ENCODE measurements at places on chromosomes 11 and 22.

DNA sequence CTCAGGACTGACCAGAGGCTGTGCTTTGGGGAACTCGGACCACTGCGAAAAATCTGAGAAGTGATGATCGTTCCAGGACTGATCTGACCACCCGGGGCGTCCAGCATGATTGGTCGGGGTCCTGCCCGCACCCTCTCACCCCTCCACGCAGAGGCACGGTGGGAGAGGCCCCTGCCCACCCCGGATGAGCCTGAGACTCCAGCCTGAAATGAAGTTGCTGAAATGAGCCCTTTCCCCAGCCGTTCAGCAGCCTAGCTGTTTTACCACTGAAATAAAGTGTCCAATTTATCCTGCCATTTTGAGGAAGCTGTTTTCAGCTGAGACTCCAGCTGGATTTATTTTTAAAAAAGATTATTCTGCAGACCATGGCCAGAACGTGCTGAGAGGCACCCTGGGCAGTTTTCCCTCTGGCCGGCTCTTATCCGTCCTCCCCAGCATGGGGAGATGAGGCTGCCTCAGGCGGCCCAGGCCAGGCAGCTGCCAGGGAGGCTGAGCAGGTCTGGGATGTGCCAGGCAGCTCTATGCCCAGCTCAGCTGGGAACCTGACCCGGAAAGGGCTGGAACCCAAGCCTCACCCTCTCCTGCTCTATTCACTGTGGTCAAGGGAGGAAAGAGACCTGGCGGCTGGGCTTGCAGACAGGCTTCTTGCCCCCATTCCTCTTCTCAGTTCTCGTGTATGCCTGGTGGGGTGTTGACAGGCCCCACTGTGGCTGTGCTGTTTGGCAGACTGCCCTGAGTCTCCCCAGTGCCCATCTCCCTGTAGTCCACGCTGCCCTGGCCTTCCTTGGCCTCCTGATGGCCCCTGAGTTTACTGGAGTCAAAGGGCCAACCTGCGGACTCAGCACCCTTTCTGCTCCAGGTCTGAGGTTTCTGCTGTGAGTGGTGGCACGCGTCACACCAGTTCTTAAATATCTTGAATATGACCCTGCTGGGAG is 161.0 kb upstream of the B3GAT1 start:
- H3K27me3 ChIP-seq: peaks cover 36% of the 10 kb centered on the region
- H3K4me3 ChIP-seq: no peak overlapping the region
- no peak for DNase-seq
- H3K36me3 ChIP-seq: no peaks in the 10 kb centered on the region
- no peak overlapping the region for H3K27ac ChIP-seq

DNA sequence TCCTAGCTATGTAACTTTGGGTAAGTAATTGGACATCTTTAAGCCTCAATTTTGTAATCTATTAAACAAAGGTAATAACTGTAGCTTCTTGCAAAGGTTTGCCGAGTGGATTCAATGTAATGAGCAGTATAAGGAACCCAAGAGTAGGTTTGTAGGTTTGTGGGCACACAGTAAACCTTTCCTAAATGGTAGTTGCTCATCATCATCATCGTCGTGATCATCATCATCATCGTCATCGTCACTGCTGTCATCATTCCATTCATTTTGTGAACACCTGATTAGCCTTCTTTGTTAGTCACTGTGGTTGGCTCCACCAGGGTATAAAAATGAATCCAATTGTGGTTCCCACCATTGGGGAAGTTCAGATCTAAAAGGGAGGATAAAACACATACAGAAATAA is 223.1 kb upstream of the KIRREL3 start:
- no peak overlapping the region for H3K27ac ChIP-seq
- no peak overlapping the region for H3K4me3 ChIP-seq
- no peaks in the 10 kb centered on the region for H3K4me1 ChIP-seq
- no peaks in the 10 kb centered on the region for H3K27me3 ChIP-seq

- H3K27me3 ChIP-seq: no peaks in the 10 kb centered on the region
- no peak overlapping the region for H3K4me3 ChIP-seq
- no peak overlapping the region for H3K27ac ChIP-seq
- H3K36me3 ChIP-seq: peaks cover 3% of the 10 kb centered on the region
- DNase-seq: no peak
- peaks cover 15% of the 10 kb centered on the region for H3K4me1 ChIP-seq
Measured at GRCh38 chr22:46244771-46245170, 5.3 kb downstream of the CDPF1 start.

DNA sequence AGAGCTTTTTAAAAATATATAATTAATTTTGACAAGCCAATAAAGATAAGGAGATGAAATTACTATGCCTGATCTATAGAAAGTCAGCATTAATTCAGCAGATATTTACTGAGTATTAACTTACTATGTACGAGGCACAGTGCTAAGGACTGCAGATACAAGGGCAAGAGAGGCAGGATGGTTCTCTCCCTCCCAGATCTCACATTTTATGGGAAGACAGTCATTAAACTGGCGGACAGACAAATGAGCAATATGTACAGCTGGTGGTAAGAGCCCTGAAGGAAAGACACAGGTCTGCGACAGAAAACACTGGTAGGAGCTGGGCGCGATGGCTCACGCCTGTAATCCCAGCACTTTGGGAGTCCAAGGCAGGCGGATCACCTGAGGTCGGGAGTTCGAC is 36.8 kb downstream of the MCHR1 start:
- no peaks in the 10 kb centered on the region for H3K27me3 ChIP-seq
- peak overlapping the region; percentile 60 for H3K27ac ChIP-seq
- H3K4me1 ChIP-seq: peaks cover 7% of the 10 kb centered on the region
- no peaks in the 10 kb centered on the region for H3K36me3 ChIP-seq
- H3K4me3 ChIP-seq: no peak overlapping the region
- DNase-seq: no peak

DNA sequence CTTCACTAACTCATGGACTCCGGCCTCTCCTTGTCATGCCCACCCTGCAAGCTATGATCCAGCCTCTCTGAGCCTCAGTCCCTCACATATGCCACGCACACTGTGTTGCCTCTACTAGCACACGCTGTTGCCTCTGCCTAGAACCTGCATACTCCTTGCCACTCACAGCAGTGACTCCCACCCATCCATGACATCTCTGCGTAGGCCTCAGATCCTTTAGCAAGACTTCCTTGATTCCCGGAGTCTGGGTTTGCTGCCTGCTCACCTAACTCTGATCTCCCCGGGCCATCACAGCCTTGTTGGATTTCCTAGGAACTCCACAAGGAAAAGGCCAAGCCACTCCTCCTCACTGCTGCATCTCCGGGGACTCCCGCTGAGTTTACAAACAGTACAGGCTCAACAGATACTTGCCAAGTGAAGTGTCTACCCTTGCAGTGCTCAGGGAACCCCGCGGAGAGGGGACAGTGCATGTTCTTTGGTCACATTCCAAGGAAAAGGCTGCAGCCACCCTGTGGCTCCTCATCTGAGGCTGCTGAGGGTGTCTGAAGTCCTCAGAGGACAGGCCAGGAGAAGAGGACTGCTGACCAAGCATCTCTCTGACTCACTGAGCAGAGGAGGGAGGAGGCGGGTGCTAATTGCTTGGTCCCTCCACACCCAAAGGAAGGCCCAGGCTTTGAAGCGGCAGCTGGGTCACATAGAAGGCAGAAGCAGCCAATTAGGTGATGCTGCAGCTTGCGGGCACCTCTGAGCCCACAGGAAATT is 42.4 kb upstream of the NAV2 start:
- H3K4me3 ChIP-seq: no peak overlapping the region
- no peak overlapping the region for H3K27ac ChIP-seq
- no peaks in the 10 kb centered on the region for H3K36me3 ChIP-seq
- H3K4me1 ChIP-seq: peaks cover 6% of the 10 kb centered on the region

All from T-helper 17 cell (primary cell).